Gastroesophageal sphincter (tissue), 4 donors: ENCODE measurements at places on chromosomes 2 and 18.

GRCh38 chr18:51013259-51013658 lies 16.8 kb upstream of the SMAD4 start:
- no peak overlapping the region for H3K27ac ChIP-seq
- H3K36me3 ChIP-seq, result peaks cover 8% of the 10 kb centered on the region
- H3K4me1 ChIP-seq, result no peaks in the 10 kb centered on the region
- no peak overlapping the region for H3K4me3 ChIP-seq
- ATAC-seq, result no peak

DNA sequence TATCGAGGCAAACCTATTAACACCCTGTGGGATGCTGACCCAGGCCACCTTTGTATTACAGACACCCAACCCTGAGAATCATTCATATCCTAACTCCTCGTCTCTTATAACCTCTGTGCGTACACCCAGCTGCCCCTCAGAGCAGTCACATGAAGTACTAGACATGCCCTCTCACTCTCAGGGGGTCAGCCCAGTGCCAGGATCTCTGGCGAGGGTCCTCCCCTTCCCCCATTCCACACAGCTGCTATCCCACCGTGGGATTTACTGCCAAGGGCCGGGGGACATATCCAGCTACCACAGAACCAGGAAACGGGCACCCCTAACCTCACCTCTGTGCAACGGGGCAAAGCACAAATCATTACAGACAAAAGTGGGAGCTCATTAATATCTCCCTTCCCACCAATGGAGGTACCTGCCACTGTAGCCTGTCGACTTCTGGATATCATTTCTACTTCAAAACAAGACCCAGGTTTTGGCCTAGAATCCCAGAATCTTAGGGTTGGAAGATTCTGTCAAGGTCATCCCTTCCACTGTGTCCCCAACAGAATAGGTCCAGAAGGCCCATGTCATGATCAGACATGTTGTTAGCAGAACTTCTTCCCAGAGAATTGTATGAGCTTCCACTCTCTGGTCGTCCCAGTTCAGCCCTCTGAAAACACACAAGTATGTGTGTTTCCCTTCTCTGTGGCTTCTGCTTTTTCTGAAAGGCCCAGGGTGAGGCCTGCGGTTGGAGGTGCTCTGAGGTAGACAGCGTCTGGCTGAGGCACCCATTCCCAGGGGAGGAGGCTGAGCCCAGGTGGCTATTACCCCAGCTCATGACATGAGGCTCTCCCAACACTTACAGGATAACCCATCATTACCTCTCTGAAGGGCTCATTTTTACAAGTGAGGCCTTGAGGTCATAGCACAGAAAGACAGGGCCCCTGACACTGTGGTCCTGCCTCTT lies 1.7 kb downstream of the TMBIM1 start:
- H3K4me1 ChIP-seq, result peaks cover 84% of the 10 kb centered on the region
- peak overlapping the region; percentile 99 for H3K27ac ChIP-seq
- no peak for ATAC-seq
- no peaks in the 10 kb centered on the region for H3K27me3 ChIP-seq
- no peaks in the 10 kb centered on the region for H3K36me3 ChIP-seq

DNA sequence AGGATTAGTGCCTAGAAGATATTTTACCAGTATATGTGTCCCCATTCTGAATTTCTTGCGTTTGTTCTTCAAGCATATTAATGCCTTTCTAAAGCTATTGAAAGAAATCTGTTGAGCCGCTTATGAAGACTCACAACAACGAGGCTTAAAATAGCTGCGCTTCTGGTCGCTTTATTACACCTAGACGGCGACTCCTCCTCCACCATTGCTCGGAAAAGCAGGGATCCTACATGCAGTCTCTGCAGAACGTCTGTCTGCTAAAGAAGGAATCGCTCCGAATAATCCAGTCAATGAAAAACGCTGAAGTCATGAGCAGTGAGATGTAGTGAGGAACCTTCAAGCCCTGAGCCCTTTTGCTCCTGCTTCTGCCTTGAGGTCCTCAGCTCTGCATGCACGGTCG lies 94.8 kb upstream of the ZNF516 start:
- H3K36me3 ChIP-seq, result no peaks in the 10 kb centered on the region
- no peak overlapping the region for H3K27ac ChIP-seq
- no peak overlapping the region for H3K4me3 ChIP-seq
- ATAC-seq, result no peak

- no peaks in the 10 kb centered on the region for H3K4me1 ChIP-seq
- H3K36me3 ChIP-seq, result no peaks in the 10 kb centered on the region
Measured at GRCh38 chr2:224982910-224983711, 59.2 kb downstream of the DOCK10 start.

DNA sequence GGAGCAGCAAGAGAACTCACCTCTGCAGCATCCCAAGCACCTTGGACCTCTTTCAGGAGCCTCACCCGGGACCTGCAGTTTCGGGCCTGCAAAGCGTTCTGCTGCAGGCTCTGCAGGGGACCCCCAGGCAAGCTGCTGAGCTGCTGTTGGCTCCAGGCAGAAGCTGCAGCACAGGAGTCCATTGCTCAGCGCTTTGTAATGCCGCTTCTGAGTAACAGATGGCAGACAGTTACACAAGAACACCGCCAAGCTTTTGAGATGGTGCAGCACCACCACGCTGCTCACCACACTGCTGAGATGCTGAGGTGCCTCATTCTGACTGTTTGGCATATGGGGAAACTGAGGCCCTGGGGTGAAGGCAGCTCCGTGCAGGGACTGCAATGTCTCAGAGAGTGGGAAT lies 1.9 kb upstream of the GALNT14 start:
- H3K4me1 ChIP-seq, result peaks cover 23% of the 10 kb centered on the region
- H3K36me3 ChIP-seq, result no peaks in the 10 kb centered on the region
- no peak overlapping the region for H3K27ac ChIP-seq
- H3K27me3 ChIP-seq, result peaks cover 36% of the 10 kb centered on the region
- no peak overlapping the region for H3K4me3 ChIP-seq
- no peak for ATAC-seq

- no peak for ATAC-seq
- no peaks in the 10 kb centered on the region for H3K4me1 ChIP-seq
- H3K27ac ChIP-seq, result no peak overlapping the region
- H3K36me3 ChIP-seq, result no peaks in the 10 kb centered on the region
- H3K4me3 ChIP-seq, result no peak overlapping the region
- H3K27me3 ChIP-seq, result no peaks in the 10 kb centered on the region
Measured at GRCh38 chr2:105834931-105835330, 90.2 kb downstream of the NCK2 start.

DNA sequence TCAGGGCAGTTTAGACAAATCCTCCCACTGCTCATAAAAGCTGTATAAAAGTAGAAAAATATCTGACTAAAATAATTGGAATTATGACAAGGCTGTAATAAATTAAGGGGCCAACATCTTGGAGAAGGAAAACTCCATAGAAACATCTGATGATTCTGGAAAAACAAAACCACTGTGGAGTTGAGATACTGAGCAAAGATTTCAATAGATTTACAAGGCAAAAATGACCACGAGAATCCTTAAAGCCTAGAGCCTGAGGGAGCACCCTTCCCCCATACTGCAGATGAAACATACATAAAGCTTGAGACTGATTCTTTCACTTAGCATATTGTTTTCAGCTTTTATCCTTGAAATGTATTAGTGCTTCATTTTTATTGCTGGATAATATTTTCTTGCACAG lies 286.4 kb upstream of the MMADHC start:
- H3K27me3 ChIP-seq, result no peaks in the 10 kb centered on the region
- H3K36me3 ChIP-seq, result no peaks in the 10 kb centered on the region
- no peak for ATAC-seq

- H3K36me3 ChIP-seq, result no peaks in the 10 kb centered on the region
- H3K4me1 ChIP-seq, result peaks cover 8% of the 10 kb centered on the region
- ATAC-seq, result no peak
- H3K27me3 ChIP-seq, result peaks cover 12% of the 10 kb centered on the region
- H3K27ac ChIP-seq, result no peak overlapping the region
- H3K4me3 ChIP-seq, result no peak overlapping the region
Measured at GRCh38 chr2:25917832-25918231, 39.5 kb upstream of the ASXL2 start.

- H3K27ac ChIP-seq, result peak overlapping the region; percentile 99
- no peak overlapping the region for H3K4me3 ChIP-seq
- H3K4me1 ChIP-seq, result peaks cover 6% of the 10 kb centered on the region
Measured at GRCh38 chr2:20634507-20635112, 16.3 kb downstream of the HS1BP3 start.

DNA sequence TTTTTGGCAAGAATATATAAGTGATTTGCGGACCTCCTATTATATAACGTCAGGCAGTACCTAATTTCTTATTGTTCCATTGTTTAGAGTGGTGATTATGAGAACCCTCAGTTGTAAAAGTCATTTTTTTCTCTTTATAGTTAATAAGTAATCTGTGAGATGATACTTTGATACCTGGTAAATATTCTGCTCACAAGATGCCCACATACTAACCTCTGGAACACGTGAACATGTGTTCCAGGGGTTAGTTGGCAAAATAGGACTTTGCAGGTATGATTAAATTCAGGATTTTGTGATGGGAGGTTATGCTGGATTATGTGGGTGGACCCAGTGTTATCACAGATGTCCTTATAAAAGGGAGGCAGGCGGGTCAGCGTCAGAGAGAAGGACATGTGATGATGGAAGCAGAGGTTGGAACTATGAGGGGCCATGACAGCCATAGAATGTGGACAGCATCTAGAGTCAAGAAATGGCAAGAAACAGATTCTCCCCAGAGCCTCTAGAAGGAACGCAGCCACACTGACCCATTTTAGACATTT lies 16.8 kb downstream of the MAIP1 start:
- no peaks in the 10 kb centered on the region for H3K4me1 ChIP-seq
- no peak overlapping the region for H3K4me3 ChIP-seq

DNA sequence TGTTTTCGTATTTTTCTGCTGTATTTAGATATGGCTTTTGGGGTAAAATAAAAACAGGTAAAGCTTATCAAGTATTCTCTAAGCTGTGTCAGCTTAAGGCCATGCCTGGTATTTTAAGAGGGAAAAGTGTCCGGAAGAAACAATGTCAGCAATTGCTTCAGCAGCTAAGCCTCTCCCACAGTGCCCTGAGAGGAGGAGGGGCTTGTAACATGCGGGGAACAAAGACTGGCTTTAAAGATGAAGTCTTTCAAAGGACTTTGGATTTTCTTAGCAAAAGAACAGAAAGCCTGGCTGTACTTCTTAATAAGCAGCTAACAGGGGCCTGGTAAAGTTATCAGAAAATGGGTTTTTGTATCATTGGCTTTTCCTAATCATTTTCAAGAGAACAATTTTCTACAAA lies 102.8 kb downstream of the PXDN start:
- peaks cover 73% of the 10 kb centered on the region for H3K36me3 ChIP-seq
- peaks cover 34% of the 10 kb centered on the region for H3K4me1 ChIP-seq
- H3K27me3 ChIP-seq, result no peaks in the 10 kb centered on the region
- peak overlapping the region; percentile 81 for H3K27ac ChIP-seq
- ATAC-seq, result no peak
- H3K4me3 ChIP-seq, result no peak overlapping the region

DNA sequence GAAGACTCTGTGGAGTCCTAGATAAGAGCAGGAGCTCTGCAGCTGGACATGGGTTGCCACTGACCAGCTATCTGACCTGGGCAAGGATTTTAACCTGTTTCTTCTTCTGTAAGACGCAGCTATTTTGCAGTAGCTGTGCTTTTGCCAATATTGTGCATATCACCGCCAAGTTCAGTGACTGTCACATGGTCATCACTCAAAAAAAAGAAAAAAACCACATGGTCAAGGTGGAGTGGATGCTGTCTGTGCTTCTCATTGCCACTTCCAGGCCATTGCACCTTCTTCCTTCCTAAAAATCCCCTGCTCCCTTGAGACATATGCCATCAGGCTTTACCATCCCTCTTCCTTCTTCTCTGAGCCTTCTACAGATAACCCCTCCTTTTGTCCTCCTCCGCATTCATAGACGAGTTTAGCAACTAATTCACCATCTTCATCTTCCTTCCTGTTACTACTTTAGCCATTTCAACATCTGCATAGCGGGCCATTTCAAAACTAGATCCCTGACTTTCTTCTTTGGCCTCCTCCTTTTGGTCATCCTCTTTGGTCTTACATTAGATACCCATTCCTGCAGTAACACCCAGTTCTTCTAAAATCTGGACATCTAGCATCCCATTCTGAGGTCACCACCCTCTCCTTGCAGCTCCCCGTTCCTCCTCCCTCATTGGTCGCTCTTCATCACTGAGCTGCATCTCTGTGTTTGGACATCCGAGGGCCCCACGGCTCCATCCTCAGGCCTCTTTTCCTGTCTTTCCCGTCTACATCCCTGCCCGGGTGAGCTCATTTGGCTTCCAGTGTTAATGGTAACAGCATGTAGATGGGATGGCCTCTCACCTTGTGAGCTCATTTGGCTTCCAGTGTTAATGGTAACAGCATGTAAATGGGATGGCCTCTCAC lies 17.8 kb downstream of the RNF144A start:
- no peak overlapping the region for H3K4me3 ChIP-seq
- H3K27ac ChIP-seq, result no peak overlapping the region
- no peaks in the 10 kb centered on the region for H3K4me1 ChIP-seq
- H3K27me3 ChIP-seq, result no peaks in the 10 kb centered on the region

- H3K27me3 ChIP-seq, result no peaks in the 10 kb centered on the region
- H3K4me1 ChIP-seq, result peaks cover 41% of the 10 kb centered on the region
- H3K4me3 ChIP-seq, result no peak overlapping the region
- H3K36me3 ChIP-seq, result no peaks in the 10 kb centered on the region
Measured at GRCh38 chr2:12317814-12318426, 398.8 kb upstream of the TRIB2 start.

DNA sequence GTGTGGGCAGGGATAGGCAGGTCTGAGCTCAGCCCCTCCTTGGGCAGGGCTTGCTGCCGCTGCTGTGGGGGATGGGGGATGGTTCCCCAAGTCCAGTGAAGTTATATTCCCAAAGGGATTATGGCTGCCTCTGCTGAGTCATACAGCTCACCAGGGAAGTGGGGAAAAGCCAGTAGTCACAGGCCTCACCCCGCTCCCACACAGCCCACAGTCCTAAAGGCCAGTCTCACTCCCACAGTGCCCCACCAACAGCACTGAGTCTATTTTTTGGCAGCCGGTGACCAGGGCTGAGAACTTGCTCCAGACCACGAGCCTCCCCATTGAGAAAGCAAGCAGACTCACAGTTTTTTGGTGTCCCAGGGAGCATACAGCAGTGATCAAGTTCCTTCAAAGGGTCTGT lies 173.3 kb downstream of the OSR1 start:
- ATAC-seq, result no peak
- peaks cover 5% of the 10 kb centered on the region for H3K4me1 ChIP-seq
- H3K4me3 ChIP-seq, result no peak overlapping the region
- H3K36me3 ChIP-seq, result no peaks in the 10 kb centered on the region
- H3K27ac ChIP-seq, result no peak overlapping the region

DNA sequence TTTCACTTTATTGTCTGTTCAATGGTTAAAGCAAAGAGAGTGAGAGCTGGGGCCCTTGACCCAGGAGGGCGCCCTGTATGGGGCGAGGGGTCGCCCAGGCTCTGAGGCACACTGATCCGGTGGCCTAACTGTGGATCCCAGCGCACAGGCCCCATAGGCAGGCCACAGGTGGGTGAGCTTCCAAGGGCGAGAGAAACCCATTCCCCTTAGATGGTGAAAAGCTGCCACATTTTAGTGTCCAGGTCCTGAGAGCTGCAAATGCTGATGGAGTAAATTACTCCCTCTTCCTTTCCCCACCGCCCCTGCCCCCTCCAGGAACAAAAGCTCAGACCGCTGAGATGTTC lies 5.9 kb upstream of the DLX2 start:
- no peak overlapping the region for H3K4me3 ChIP-seq
- no peak for ATAC-seq
- H3K4me1 ChIP-seq, result peaks cover 30% of the 10 kb centered on the region
- H3K27ac ChIP-seq, result no peak overlapping the region
- no peaks in the 10 kb centered on the region for H3K36me3 ChIP-seq
